ENCODE measurements at places on chromosomes 5 and 9. TPM values are rescaled to one million over a fixed set of nuclear protein-coding genes. Genes with fewer than 3 reads are reported as not detected.

Gene NDUFA8
- 73.4 TPM for total RNA-seq

GRCh38 chr5:105630803-105631202 is 2039.9 kb downstream of the EFNA5 start:
- H3K27ac ChIP-seq = no peak overlapping the region
- DNase-seq = no peak
- H3K27me3 ChIP-seq = no peaks in the 10 kb centered on the region
- H3K36me3 ChIP-seq = no peaks in the 10 kb centered on the region
- no peak overlapping the region for H3K4me3 ChIP-seq

DNA sequence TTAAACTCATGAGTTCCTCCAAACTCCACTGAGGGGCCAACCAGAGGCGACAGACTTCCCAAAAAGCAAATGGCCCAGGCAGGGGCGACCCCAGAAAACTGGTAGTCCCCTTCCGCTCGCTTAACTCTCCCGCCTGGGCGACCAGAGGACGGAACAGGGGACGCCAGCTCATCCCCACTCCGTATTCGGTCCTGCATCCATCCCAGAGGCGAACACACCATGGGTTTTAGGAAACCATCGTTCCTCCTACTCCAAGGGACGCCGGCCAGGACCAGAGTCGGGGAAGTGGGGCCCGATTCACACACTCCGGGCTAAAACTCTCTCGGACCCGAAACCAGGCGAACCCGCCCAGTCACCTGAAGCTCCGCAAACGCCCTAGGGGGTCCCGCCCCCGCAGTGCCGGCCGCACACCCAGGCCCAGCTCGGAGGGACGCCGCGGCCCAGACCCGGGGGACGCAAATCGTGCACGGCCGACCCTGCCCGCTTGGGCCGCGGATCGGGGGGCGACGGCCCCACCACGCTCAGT is 478 bp downstream of the TEX10 start:
- no peaks in the 10 kb centered on the region for H3K27me3 ChIP-seq
- peak overlapping the region; percentile 90 for H3K4me3 ChIP-seq
- H3K36me3 ChIP-seq = peaks cover 17% of the 10 kb centered on the region
- peak overlapping the region; percentile 65 for H3K27ac ChIP-seq

- no peak for DNase-seq
- no peaks in the 10 kb centered on the region for H3K36me3 ChIP-seq
- no peak overlapping the region for H3K4me3 ChIP-seq
- H3K27ac ChIP-seq = no peak overlapping the region
- H3K27me3 ChIP-seq = no peaks in the 10 kb centered on the region
Measured at GRCh38 chr5:175340180-175340579, 103.8 kb downstream of the DRD1 start.

- H3K27me3 ChIP-seq = peaks cover 15% of the 10 kb centered on the region
- no peak overlapping the region for H3K27ac ChIP-seq
- no peaks in the 10 kb centered on the region for H3K36me3 ChIP-seq
- DNase-seq = no peak
- no peak overlapping the region for H3K4me3 ChIP-seq
Measured at GRCh38 chr9:84481636-84482218, 141.2 kb upstream of the SLC28A3 start.

Gene QRFP
- total RNA-seq = not detected

Gene ZFP2
- total RNA-seq = not detected

- no peak overlapping the region for H3K27ac ChIP-seq
- peaks cover 10% of the 10 kb centered on the region for H3K27me3 ChIP-seq
- no peak overlapping the region for H3K4me3 ChIP-seq
Measured at GRCh38 chr9:37001459-37001858, 32.6 kb downstream of the PAX5 start.

- H3K4me3 ChIP-seq = no peak overlapping the region
- H3K4me1 ChIP-seq = peaks cover 38% of the 10 kb centered on the region
- no peaks in the 10 kb centered on the region for H3K27me3 ChIP-seq
- H3K27ac ChIP-seq = no peak overlapping the region
Measured at GRCh38 chr9:77714077-77714549, 66.0 kb upstream of the GNA14 start.

GRCh38 chr5:65961633-65962032 is 35.3 kb downstream of the ERBIN start:
- no peak overlapping the region for H3K4me3 ChIP-seq
- no peak for DNase-seq
- no peaks in the 10 kb centered on the region for H3K27me3 ChIP-seq
- H3K4me1 ChIP-seq = no peaks in the 10 kb centered on the region
- peak overlapping the region; percentile 22 for H3K27ac ChIP-seq

Gene NR5A1
- total RNA-seq = 0.13 TPM

DNA sequence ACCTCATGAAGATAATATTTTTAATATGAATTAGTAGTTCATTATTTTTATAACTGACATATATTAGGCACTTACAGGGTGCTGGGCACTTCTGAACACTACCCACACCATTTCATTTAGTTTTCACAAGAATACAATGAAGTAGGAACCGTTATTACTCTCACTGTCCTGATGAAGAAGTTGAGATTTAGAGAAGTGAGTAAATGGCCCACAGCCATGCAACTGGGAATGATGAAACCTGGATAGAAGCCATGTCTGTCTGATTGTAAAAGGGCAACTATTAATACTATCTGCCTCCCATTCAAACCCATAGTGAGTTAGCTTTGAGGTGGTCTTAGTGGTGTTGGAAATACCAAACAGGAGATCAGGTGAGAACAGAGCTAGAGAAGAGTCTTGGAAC is 29.6 kb upstream of the OTULINL start:
- H3K27me3 ChIP-seq = 0 out of 2 replicates have a peak, but pooled peaks cover 12% of the 10 kb centered on the region
- H3K27ac ChIP-seq = no peak overlapping the region
- no peaks in the 10 kb centered on the region for H3K4me1 ChIP-seq
- H3K36me3 ChIP-seq = no peaks in the 10 kb centered on the region

DNA sequence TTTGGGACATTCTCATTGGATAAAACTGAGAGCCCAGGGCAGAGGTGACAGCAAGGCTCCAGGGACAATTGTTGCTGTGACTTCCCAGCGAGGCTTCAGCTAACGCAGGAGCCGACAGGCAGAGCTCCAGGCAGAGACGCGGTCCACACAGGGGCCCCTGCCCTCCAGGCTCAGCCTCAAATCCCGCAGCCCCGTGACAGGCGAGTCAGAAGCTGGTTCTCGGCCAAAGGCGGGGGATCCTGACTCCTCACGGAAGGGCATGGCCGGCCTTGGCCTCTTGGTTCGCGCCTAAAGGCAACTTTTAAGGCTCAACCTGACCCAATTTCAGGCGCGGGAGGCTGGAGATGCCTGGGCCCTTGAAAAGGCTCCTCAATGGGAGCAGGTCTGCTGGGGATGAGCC is 21.3 kb downstream of the SLC12A7 start:
- no peak overlapping the region for H3K4me3 ChIP-seq
- H3K36me3 ChIP-seq = peaks cover 3% of the 10 kb centered on the region
- H3K4me1 ChIP-seq = no peaks in the 10 kb centered on the region
- H3K27me3 ChIP-seq = no peaks in the 10 kb centered on the region

GRCh38 chr5:36581070-36581469 is 25.3 kb upstream of the SLC1A3 start:
- no peak overlapping the region for H3K4me3 ChIP-seq
- no peak overlapping the region for H3K27ac ChIP-seq
- H3K36me3 ChIP-seq = no peaks in the 10 kb centered on the region
- no peaks in the 10 kb centered on the region for H3K4me1 ChIP-seq
- no peaks in the 10 kb centered on the region for H3K27me3 ChIP-seq

Measured in PC-9 (cell line).